ENCODE measurements at places on chromosomes 3 and 15.

GRCh38 chr3:118116991-118117390 lies 917.7 kb downstream of the IGSF11 start:
- DNase-seq, result peak; percentile 54

GRCh38 chr3:148605521-148605920 lies 92.2 kb upstream of the AGTR1 start:
- no peak for DNase-seq

DNA sequence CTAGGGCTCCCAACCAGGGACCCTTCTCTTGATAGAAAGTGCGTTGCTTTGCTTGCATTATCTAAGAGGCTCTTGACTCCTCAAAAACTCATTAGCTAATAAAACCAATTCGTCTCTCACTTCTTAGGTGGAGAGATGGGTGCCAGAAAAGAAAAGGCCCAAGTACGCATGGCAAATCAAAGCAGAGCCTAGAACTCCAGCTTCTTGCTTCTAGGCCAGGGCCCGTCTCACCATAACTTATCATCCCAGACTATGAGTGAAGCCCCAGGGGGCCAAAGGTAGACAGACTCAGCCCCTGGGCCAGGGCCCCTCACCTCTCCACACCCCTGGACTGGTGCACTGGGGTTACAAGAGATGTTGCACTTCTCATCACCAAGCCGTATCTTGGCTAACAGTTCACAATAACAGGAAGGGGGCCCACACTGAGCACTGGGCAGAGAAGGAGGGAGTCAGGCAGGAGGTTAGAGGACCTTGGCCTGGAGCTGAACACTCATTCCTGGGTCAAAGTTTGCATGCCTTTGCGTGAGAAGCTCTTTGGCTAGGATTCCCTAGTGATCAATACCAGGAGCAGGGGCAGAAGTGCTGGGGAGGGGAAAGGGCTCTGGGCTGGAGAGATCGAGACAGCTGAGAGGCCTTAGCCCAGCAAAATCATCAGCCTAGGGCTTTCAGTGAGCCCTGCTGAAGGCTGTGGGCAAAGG lies 5.4 kb upstream of the CYP1A1 start:
- no peak for DNase-seq

DNA sequence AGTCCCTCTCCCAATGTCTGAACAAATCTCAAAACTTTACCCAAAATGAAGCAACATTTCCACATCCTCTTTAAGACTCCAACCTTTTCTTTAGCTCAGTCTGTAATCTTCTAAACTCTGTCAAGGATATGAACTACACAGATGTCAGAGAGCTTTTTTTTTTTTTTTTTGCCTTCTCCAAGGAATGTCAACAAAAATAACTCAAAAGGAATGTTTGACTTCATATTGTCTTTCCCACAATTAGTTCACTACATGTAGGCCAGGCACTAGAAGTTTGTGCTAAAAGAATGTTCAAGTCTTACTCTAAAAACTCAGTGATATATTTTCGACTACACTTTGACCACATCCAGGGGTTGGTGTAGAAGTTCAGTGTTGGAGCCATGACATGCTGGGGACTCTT lies 37.1 kb downstream of the ADAMTS9 start:
- DNase-seq, result no peak

DNA sequence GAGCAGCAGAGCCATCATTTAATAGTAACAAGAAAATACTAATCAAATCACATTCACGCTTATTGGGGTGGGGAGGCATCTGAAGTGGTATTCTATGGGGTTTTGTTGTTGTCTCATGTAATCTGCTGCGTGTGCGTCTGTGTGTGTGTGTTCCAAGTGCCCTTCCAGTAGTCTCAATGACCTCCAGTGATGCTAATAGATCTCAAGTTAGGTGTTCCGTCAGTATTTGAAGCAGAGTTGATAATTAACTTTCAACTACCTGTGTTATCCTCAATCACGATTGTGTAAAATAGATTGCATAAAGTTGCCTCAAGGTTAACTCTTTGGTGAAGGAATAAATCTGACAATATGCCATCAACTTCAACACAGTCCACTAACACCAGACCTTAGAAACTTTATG lies 375.0 kb downstream of the MECOM start:
- no peak for DNase-seq

- DNase-seq, result no peak
Measured at GRCh38 chr15:32909431-32909830, 191.6 kb downstream of the GREM1 start.

- DNase-seq, result no peak
Measured at GRCh38 chr3:10219737-10220136, 28.5 kb upstream of the TATDN2 start.

- no peak for DNase-seq
Measured at GRCh38 chr15:38297623-38298388, 45.2 kb downstream of the SPRED1 start.

- DNase-seq, result no peak
Measured at GRCh38 chr15:68447976-68448755, 16.2 kb upstream of the ITGA11 start.

DNA sequence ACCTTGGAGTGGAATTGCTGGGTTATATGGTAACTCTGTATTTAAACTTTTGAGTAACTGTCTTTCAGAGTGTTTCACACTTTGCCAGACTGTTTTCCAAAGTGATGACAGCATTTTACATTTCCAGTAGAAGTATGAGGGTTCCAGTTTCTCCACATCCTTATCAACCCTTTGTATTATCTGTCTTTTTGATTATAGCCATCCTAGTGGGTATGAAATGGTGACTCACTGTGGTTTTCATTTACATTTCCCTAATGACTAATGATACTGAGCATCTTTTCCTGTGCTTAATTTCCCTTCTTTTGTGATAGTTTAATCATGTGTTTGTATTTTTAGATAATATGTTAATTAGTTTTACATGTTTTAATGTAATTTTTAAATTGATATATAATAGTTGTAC lies 138.1 kb upstream of the DAZL start:
- no peak for DNase-seq

- DNase-seq, result no peak
Measured at GRCh38 chr3:143786219-143787191, 61.8 kb downstream of the SLC9A9 start.

DNA sequence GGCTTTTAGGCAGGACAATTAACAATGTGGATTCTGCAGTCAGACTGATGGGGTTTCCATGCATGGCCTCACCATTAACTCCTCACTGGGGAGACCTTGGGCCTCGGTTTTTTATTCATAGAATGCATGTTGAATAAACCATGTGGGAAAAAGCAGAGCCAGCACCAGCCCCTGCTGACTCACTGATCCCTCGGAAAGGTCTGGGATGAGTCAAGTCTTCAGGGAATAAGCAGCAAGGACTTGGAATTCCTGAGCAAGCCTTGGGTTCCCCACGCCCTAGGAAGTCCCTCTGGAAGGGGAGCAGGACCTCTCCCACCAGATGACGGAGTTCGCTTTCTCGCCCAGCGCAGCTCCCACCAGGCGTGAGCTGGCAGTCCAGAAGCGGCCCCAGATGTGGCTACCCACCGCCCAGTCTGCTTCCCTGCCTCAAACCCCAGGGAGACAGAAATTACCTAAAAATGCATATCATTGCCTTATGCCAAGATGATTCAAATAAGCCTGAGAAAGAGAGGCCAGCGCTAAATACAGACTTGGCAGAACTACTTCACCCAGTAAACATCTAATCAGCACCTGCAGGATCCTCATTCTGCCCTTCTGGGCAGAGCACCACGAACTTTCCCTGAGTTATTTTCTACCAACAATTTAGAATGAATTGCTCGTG lies 45.4 kb downstream of the BTD start:
- no peak for DNase-seq

- no peak for DNase-seq
Measured at GRCh38 chr3:58403513-58404109, 30.0 kb downstream of the PDHB start.

DNA sequence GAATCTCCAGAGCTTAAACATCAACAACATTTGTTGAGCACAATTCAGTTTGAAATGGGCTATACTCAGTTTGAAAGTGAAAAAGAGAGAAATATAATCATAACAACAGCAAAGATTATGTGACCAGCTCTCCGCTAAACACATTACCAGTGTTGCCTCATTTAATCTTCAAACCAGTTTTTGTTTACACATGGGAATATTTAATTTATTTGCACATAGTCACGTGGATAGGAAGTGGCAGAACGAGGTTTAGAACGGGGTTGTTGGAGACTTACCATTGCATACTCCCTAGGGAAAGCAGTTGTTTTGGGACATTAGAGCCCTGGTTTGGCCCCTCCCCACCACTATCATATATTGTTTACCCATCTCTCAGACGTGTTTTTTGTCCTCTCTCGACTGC lies 77.2 kb downstream of the IL1RAP start:
- DNase-seq, result no peak

- DNase-seq, result no peak
Measured at GRCh38 chr3:90015688-90016356, 908.4 kb downstream of the EPHA3 start.

GRCh38 chr3:151430821-151431484 lies 29.9 kb downstream of the IGSF10 start:
- DNase-seq, result no peak

- DNase-seq, result no peak
Measured at GRCh38 chr3:161020256-161020655, 84.9 kb downstream of the B3GALNT1 start.

DNA sequence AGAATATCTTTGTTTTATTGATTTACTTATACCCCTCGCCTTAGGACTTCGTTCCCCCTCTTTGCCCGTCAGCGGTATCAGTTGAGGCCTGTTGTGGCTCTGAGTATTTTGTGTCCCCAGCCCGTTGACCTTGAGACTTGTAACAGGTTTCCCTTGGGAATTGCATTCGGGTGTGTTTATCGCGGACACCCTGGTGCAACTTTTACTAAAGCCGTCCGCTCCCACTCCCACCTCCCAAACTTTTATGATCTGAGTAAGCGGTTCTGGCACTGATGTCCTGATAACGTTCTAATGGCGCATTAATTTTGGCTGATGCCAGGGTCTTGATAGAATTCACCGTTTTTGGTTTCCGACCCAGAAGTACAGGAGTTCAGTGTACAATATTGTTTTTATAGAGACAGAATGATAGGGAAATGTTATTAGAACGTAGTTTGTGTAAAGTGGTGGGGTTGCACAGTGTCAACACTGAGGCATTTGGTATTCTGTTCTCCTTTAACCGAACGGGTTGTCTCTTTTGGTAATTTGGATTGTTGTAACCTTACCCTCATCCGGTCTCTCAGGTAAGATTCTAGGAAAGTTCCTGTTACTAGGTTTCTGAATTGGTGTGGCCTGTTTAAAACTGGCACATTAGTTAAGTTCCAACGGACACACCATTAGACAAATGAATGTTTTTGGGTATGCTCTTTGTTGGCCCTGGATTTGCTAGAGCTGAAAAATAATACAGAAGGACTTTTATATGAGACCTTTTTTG lies 47.8 kb downstream of the OIP5 start:
- peak; percentile 4 for DNase-seq

DNA sequence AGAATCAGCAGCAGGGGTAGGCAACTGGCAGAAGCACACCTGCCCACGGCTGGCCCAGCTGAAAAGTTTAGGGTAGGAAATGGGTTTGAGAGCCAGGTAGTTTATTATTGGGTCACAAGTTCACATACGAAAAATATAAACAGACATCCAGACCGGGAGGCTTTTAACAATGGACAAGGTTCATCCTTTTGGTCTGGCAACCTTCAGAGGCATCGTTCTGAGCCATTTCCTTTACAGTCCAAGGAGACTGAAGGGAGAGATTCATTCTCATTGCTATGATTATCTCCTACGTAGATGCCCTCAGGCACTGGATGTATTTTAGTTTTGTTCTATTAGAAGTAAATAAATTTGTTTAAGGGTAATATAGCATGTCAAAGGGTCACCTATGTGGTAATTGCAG lies 248.0 kb upstream of the THBS1 start:
- no peak for DNase-seq

GRCh38 chr3:44659434-44659833 lies 10.9 kb downstream of the ZNF35 start:
- no peak for DNase-seq

DNA sequence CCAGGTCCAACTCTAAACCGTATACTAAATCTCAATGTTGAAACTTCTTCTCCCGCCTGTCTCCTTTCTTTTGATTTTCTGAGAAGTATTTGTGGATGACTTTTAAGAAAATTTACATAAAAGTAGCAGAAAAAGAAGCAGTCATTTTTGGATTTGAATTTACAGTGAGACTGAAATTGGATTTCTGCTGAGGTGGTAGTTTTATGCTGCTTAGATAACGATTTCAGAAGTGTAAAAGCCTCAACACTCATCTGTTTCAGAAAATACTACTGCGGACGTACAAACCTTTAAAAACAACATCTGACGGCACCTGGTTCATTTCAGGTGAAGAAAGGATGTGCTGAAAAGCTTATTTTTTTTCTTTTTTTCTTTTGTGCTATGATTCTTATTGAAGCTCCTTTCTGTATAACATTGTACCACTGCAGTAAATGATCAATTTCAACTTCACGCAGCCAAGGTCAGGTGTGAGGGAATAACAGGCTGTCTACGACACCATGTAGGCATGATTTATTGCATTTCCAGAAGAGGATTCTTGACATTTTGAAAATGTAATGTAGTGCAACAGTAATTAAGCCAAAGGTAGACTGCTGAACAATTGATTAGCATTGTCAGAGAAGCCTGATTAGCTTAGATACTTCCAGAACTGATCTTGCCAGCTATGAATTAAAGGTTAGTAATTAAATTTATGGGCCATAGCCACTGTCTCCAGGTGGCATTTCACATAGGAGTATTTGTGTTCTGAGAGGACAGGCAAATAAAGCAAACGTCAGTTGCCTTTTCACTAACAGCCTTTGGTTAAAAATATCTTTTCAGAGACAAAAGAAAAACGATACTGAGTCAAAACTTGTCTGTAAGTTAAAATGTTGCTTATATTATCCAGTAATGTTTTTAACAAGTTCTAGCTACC lies 134.6 kb upstream of the KBTBD8 start:
- DNase-seq, result no peak

DNA sequence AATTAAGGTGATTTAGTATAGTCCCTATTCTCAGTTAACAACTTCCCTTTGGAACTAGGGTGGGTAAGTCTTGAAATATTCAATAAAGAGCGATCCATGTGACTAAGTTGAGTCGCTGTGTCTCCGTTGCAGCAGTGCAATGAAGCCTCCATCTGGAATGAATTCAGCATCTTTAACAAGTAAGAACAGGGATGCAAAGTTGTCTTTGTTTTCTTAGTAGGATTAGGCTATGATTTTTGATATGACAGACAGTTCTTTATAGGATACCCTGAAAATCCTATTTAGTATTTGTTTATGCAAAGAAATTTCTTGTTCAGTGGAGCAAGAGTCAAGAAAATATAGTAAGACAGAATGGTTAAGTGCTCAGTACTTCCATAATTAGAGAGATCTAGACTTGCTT lies 52.7 kb downstream of the RBMS3 start:
- DNase-seq, result no peak

DNA sequence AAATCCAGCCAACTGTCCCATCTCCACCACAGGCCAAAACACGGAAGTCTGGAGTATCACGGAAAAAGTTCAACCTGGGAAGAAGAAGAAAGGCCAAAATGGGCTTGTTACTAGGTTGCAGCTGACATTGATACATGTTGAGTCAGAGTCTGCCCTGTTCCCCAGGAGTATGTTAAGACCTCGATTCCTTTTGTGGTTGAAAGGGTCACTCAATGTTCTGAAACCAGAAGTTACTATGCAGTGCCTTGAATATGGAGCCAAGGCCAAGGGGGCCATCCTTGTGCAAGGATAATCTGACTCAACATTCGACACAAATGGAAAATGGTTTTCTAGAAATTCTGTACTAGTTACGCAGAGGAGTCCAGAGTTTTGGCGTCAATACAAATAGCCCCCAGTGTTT lies 104.2 kb downstream of the DGKG start:
- no peak for DNase-seq

GRCh38 chr15:49279521-49280456 lies 109.7 kb downstream of the GALK2 start:
- DNase-seq, result no peak

GRCh38 chr3:13235897-13236296 lies 162.7 kb upstream of the IQSEC1 start:
- DNase-seq, result no peak

GRCh38 chr15:94844538-94845389 lies 613.4 kb downstream of the MCTP2 start:
- DNase-seq, result peak; percentile 33
